ENCODE measurements at places on chromosomes 12 and 14.

DNA sequence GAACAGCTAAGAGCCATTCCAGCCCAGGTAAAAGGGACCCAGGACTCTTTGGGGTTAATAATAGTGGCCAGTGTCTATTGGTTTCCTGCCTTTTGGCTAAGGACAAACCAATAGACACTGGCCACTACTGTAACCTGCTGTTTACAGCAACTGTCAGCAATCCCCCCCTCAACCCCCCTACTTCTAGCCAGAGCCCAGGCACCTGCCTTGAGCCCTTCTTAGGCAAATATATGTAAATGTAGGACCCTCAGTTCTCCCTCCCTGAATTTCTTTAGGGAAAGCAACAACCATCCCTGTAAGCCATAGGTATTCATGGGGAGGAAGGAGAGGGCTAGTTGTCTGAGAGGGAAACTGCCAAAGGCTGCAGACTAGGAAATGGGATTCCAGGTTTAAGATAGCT, 22.3 kb downstream of the HOXC4 start:
- H3K4me1 ChIP-seq = no peaks in the 10 kb centered on the region
- H3K27me3 ChIP-seq = no peaks in the 10 kb centered on the region
- no peak for DNase-seq
- H3K36me3 ChIP-seq = no peaks in the 10 kb centered on the region

DNA sequence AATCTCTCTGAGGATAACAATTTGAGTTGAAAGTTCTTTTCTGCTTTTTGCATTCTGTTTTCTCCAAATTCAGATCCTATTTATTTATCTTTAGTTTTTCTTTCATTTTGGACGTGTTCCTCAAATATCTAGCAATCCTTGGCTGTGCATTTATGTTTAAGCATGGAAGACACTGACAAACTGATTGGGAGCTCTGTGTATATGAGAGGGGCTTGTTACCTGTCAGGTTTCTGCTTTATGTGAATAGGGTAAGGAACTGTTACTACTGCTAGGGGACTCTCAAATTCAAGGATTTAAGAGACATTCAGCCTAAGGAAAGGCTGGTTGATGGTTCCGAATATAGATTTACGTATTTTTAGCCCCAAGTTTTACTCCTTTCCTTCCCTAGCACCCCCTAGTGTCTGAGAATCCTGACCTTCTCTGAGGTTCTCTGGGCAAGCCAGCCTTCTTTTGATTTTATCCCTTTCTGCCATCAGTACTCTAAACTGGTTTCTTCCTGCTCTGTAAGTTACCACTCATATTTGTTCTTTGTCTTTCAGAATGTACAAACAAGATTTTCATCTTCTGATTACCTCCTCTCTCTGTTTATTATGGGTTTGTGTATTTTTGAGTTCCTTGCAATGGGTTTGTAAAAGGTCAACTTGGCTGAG, 30.5 kb downstream of the YLPM1 start:
- no peak for DNase-seq
- H3K27me3 ChIP-seq = no peaks in the 10 kb centered on the region
- no peak overlapping the region for H3K4me3 ChIP-seq
- peaks cover 4% of the 10 kb centered on the region for H3K4me1 ChIP-seq
- H3K36me3 ChIP-seq = no peaks in the 10 kb centered on the region

GRCh38 chr14:39880106-39880695, 448.0 kb upstream of the FBXO33 start:
- no peaks in the 10 kb centered on the region for H3K36me3 ChIP-seq
- H3K4me3 ChIP-seq = no peak overlapping the region

- no peaks in the 10 kb centered on the region for H3K4me1 ChIP-seq
- H3K36me3 ChIP-seq = no peaks in the 10 kb centered on the region
- H3K27ac ChIP-seq = no peak overlapping the region
- H3K27me3 ChIP-seq = no peaks in the 10 kb centered on the region
Observed at GRCh38 chr14:65703996-65704395, 291.5 kb downstream of the FUT8 start.

- no peaks in the 10 kb centered on the region for H3K4me1 ChIP-seq
- no peak overlapping the region for H3K4me3 ChIP-seq
Observed at GRCh38 chr14:34858765-34859164, 16.4 kb downstream of the BAZ1A start.

GRCh38 chr12:61188801-61189595, 1071.2 kb upstream of the USP15 start:
- H3K27ac ChIP-seq = no peak overlapping the region
- H3K36me3 ChIP-seq = no peaks in the 10 kb centered on the region
- H3K27me3 ChIP-seq = no peaks in the 10 kb centered on the region
- no peak for DNase-seq
- no peak overlapping the region for H3K4me3 ChIP-seq
- H3K4me1 ChIP-seq = no peaks in the 10 kb centered on the region
